ENCODE measurements at places on chromosomes 6 and 20.

- no peak for DNase-seq
Observed at GRCh38 chr6:137806914-137807682, 60.0 kb upstream of the TNFAIP3 start.

DNA sequence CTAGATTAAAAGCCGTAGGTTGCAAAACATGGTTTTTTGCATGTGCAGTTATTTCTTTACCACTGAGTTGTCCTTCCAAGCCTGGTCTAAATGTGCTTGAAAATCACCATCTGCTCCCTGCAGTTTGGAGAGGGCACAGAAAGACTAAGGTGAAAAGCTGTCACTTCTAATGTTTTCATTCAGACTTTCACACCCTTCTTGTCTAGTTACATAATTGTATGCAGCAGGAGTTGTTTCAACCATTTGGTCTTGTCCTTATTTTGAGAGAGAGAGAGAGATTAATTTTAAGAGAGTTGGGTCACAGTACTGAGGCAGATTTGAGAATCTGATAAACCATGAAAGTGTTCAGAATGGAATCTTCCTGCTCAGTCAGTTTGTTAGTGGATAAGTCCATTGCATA lies 82.5 kb downstream of the ARID1B start:
- no peak for DNase-seq

DNA sequence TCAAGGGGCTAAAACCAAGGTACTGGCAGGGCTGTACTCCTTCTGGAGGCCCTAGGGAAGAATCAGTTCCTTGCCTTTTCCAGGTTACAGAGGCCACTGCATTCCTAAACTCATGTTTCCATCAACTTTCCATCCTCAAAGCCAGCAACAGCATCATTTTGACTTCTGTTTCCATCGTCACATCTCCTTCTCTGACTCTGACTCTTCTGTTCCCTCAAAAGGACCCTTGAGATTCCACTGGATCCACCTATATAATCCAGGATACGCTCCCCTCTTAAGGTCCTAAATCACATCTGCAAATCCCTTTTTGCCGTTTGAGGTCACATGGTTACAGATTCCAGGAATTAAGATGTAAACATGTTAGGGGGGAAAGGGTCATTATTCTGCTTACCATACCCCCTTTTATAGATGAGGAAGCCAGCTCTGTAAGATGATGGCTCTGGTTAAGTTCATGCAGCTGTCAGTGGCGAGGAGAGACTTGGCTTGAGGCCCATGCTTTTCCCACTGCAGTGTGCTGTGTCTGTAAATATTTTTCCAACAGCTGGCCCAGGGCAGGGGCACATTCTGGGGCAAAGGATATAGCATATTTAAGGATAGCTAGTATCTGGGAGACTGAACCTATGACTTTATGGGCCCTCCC lies 114.6 kb downstream of the TNFRSF21 start:
- no peak for DNase-seq

DNA sequence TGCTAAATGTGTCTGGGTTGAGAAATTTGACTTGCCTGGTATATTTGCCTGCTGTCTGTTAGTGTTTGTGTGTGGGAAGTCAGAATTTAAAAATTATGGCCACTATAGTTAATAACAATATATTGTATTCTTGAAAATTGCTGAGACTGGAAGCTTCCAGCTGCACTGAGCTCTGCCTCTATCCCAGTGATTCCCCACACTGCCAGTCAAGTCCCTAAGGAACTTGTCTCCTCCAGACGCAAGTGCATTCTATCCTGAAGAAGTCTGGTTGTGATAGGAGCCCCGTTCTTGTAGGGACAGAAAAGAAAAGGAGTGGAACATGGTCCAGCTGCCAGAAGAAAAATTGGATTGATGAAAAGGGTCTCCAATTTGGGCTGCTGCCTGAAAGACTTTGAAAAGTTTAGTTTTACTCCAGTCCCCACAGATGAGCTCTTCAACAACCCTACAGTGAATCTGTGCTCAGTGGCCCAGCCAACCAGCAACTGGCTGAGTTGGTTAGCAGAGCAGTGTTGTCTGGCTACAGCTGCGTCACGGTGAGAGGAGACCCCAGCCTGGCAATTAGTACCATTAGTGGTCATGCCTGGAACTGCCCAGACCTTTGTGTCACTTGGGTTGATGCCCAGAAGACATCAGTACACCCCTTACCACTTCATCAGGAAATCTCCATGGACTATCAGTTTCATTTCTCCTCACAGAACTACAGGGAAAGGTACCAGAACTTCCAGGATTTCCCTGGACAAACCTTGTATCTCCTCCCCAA lies 183.1 kb upstream of the MCHR2 start:
- DNase-seq: no peak

DNA sequence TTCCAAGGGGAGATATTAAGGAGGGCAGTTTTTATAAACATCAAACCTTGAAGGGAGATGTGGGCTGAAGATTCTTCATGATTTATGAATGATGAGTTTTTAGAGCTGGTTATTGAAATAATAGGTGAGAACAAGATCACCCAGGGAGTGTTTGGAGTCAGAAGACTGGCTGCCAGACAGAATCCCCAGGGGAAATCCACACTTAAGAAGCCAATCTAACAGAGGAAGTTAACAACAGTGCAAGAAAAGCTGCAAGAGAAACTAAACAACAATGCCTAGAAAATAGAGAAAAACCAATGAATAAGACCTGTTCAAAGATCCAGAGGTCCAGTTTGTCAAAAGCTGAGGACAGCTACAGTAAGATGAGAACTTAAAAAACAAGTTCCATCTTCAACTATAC lies 167.9 kb upstream of the MAN1A1 start:
- no peak for DNase-seq

GRCh38 chr6:145602726-145603326 lies 132.5 kb downstream of the EPM2A start:
- no peak for DNase-seq

DNA sequence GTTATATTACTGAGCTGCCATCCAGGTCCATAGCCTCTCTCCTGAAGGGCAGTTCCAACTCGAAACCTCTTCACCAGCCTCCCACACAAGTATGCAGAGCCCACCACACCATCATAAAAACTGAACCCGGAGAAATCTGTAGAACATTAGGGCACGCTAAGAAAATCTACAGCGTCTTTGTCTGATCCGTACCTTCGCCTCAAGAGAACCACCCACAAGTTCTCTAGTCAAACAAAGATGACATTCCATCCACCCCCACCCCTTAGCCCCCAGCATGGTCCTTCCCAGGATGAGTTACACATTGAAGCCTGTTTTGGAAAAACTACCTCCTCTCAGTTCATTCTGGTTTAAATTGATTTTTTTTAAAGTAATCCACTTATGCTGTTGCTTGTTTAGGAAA lies 219.7 kb downstream of the ZMYND8 start:
- DNase-seq: no peak

GRCh38 chr20:51697096-51697826 lies 70.9 kb downstream of the ATP9A start:
- no peak for DNase-seq

Data from iPS DF 6.9 (cell line).